ENCODE measurements at places on chromosomes 12 and 14.

- no peak for DNase-seq
Measured at GRCh38 chr14:61140872-61141271, 140.3 kb downstream of the TMEM30B start.

DNA sequence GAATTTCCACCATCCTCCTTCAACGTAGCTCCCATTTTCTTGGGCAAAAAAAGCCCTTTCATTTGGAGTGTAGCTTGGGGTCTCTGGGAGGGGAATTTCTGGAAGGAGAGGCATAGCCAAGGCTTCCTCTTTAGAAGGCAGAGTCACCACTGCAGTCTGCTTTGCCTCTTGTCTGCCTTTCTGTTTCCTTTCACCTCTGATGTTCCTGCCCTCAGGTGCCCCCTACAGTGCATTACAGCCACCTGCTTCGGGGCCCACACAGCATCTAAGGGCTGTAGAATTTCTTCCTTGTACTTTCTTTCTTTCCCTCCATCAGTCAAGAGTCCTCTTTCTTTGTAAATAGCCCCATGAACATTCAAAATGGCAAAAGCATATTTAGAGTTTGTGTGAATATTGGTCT is 1313.9 kb downstream of the TMEM121 start:
- no peak for DNase-seq

GRCh38 chr14:105742531-105742848 is 216.1 kb downstream of the TMEM121 start:
- no peak for DNase-seq

- peak; percentile 37 for DNase-seq
Measured at GRCh38 chr12:40224439-40225291, at the start of gene LRRK2. TSS of gene LRRK2 (plus strand) at chr12:40224997. CDS start at chr12:40225132, 135 bp downstream.

DNA sequence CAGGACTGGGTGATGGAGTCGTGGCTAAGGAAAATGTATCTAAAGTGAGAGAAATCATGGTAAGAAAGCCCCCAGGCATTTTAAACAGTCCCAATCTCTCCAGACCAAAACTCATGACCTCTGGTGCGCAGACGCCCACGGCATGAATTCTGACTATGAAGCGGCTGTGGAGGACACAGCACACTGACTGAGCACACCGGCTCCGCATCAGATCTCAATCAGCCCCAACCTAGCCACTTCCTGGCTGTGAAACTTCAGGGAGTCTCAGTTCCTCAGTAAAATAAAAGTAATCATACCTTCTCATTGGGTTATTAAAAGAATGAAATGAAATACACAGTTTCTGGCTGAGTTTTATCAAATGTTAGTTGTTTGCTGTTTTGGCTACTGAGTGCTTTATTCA is 38.7 kb downstream of the SETD3 start:
- DNase-seq, result no peak

- no peak for DNase-seq
Measured at GRCh38 chr12:104504146-104504545, 47.4 kb downstream of the CHST11 start.

DNA sequence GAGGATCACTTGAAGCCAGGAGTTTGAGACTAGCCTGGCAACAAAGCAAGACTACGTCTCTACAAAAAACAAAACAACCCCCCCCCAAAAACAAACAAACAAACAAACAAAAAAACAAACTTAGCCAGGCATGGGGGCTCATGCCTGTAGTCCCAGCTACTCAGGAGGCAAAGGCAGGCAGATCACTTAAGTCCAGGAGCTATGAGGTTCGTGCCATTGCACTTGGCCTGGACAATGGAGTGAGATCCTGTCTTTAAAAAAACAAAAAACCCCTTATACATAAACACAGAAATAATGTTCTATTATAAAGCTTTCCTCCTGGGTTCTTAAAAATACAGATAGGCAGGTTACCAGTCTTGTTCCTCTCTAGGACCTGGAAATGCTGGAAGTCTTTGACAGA is 1.6 kb downstream of the GTSF1 start:
- DNase-seq, result no peak

- DNase-seq, result no peak
Measured at GRCh38 chr12:38328306-38328895, 11.8 kb downstream of the ALG10B start.

DNA sequence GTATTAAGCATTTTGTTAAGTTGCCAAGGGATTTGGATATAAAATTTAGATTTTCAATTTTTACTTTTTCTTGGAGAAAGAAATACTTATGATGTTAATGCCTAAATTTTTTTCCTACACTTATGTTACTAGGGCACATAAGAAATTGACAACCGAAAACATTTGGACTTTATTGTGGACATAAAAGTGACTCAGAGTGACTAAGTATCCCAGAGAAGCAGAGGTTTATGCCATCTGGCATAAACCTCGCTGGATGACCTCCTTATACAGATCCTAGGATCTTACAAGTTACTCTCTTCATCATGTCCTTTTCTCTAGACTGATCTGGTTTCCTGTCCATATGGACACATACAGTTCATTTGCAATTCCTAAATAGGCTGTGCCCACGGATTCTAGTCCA is 89.8 kb downstream of the RERG start:
- DNase-seq, result no peak

- no peak for DNase-seq
Measured at GRCh38 chr12:51139292-51139844, 33.6 kb downstream of the TFCP2 start.

DNA sequence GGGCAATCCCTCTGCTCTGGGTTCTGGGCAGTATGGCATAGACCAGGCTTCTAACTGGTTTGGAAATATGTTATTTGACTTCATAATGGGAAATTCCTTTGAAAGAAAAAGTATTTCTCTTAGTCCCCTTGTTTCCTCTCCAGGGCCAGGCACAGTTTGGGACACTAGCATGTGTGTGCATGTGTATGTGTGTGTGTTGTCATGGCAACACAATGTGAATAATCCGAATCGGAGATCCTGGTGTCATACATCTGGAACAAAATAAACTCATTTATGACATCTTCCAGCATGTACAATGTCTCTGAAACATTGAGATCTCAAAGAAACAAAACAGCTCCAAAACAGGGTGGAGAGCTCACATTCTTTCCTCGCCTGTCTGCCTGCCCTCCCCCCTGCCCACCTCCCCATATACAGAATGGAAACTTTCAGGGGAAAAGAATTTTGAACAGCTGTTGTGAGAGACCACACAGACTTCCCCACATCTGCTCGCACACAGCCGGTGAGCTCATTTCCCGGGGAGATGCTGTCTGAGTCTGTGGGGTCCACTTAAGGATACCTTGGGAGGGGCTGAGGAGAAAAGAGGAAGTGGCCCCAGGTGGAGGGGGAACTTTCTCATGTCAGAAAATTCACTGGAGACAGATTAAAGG is 55.5 kb upstream of the PARP11 start:
- DNase-seq, result no peak

- no peak for DNase-seq
Measured at GRCh38 chr12:80690090-80690489, 17.3 kb upstream of the MYF6 start.

All from omental fat pad (tissue), 4 donors.